ENCODE measurements at places on chromosomes 11 and 22.

DNA sequence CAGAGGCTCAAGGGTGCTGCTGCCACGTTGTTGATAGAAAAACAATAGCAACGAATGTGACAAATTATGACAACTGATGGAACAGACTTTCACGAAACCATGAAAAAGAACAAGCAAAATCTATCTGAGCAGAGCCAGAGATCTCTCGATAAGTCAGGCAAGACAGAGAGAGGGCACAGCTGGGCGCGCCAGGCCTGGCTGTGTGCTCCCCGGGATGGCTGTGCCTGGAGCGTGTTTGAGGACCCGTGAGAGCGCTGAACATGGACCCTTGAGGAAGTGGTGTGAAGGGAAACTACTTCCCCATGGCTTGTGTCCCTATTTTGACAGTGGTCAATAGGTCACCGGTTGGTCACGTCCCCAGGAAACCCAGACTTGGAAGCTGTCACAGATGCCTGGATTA lies 83.1 kb upstream of the FGF3 start:
- no peak for DNase-seq

DNA sequence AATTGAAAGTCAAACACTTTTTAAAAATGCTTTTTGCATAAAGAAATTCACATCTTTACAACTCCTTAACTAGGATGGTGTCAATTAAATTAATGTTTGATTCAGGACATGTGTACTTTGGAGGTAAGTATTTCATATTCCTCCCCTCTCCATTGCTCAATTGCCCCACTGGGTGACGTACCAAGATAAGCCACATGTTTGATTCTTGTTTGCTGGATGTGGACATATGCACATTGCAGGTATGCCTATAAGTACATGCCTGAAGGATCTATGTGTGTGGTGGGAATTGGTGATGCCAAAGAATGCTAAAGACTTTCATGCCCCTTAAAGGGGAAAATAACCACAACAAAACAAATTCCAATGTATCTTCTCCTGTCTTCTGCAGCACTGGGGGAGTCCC lies 5.8 kb downstream of the CD44 start:
- DNase-seq: no peak

- DNase-seq: no peak
Measured at GRCh38 chr11:61787928-61788491, 4.4 kb downstream of the TMEM258 start.

GRCh38 chr22:24207264-24208011 lies 26.2 kb downstream of the SUSD2 start:
- DNase-seq: no peak

- DNase-seq: no peak
Measured at GRCh38 chr11:40380835-40381234, 1078.6 kb downstream of the LRRC4C start.

DNA sequence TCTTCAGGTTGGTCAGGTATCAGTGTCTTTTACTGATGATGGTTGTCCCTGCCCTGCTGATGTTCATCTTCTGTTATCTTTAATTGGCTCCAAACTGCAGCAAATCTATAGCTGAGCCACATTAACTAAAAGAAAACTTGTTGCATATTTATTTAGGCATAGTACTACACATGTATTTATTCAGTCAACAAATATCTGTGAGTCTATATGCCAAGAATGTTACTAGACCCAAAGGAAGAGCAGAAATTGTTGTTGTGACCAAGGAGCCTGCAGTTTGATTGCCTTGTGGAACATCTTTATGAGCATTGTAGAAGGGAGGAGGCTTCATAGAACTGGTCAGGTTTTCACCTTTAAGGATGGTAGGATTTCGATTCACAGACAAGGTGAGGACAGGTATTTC lies 10.1 kb downstream of the BMAL1 start:
- no peak for DNase-seq

GRCh38 chr11:10673501-10674062 lies 20.0 kb downstream of the IRAG1 start:
- DNase-seq: no peak
